ENCODE measurements at places on chromosomes 1 and 21.

- DNase-seq = no peak
Measured at GRCh38 chr21:44697811-44698734, 1.1 kb downstream of the KRTAP10-12 start.

- no peak for DNase-seq
Measured at GRCh38 chr21:38467374-38467773, 30.9 kb downstream of the ERG start.

DNA sequence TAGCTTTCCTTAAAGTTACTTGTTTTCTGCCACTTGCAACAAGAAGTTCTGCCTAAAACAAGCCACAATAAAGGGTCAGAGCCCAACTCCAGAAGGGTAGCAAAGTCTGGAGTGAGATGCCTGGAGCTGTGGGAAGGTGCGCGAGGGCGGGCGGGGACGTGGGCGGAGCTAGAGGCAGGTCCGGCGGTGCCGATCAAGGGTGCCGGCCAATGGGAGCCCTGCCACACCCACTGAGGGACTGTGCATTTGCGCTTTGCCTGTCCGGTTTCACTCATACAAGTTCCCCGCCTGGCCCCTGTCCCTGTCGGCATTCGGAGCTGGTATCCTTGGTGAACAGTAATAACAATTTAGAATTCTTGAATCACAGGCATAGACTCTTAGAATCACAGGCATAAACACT is 732.4 kb downstream of the MATN1 start:
- DNase-seq = no peak

DNA sequence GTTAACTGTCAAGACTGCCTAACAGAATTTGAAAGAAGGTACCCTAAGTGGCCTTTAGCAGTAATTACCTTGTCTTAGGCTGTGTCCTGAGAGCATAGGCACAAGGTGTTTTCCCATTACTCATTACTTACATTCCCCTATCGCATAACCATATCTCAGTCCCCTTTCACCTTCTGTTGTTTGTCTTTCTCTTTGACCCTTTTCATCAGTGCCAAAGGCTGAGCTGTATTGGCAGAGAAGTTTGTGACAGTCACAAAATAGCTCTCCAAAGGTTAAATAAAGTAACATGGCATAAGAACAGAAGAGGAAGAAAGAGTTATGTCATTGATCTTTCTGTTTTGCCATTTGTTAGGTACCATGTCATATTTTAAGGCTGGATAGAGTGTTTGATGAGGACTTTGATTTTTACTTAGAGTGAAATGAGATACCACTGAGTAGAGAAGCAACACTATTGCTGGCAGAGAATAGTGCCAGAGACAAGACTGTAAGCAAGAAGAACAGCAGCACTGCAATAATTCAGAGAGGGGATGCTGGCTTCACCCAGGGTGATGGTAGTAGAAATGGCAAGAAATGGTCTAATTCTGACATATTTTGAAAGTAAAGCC is 497.8 kb downstream of the TTLL7 start:
- DNase-seq = no peak

Data from stimulated activated CD8-positive, alpha-beta memory T cell treated with anti-CD3 and anti-CD28 coated beads, Interleukin-15, amount 100 ng/mL, for 1 hour (primary cell).